KG1 (cell line): ENCODE measurements at places on chromosomes 11 and 22.

- DNase-seq: no peak
Observed at GRCh38 chr11:79321263-79321662, 119.6 kb downstream of the TENM4 start.

DNA sequence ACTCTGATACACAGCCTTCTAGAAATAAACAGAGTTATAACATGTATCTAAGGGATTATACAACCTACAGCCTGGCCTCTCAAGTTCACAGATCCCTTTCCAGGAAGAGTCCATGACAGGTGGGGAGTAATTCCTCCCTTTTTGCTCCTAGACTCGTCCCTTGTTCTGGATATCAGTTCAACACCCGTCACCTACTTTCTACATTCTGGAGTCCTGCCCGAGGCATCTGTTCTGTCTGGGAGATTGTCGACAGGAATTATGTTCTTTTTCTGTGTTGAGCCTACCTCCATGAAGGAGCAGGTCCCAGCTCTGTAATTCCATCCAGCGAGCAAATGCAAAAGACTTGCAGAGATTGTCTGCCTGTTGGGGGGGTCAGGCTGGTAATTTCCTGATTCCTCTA, 224.6 kb upstream of the NTM start:
- no peak for DNase-seq

- no peak for DNase-seq
Observed at GRCh38 chr11:79610678-79611077, 169.8 kb upstream of the TENM4 start.

DNA sequence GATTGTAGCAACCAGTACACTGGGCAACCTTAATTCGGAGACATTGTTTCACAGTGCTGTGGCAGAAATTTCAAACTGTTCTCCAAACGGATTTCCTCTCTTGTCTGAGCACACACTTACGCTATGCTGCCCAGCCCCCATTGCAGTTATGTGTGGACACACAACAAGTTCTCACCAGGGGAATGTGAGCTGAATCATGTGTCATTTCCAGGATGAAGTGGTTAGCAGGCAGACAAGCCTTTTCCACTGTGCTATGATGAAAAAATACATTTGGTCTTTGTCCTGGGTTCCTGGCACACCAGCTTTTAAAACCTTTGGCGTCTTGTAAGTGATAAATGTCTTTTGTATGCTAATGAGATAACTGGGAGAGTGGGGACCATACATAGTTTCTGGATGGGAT, 46.9 kb upstream of the SYT9 start:
- no peak for DNase-seq

GRCh38 chr11:125516245-125516644, 20.2 kb upstream of the FEZ1 start:
- DNase-seq: no peak

DNA sequence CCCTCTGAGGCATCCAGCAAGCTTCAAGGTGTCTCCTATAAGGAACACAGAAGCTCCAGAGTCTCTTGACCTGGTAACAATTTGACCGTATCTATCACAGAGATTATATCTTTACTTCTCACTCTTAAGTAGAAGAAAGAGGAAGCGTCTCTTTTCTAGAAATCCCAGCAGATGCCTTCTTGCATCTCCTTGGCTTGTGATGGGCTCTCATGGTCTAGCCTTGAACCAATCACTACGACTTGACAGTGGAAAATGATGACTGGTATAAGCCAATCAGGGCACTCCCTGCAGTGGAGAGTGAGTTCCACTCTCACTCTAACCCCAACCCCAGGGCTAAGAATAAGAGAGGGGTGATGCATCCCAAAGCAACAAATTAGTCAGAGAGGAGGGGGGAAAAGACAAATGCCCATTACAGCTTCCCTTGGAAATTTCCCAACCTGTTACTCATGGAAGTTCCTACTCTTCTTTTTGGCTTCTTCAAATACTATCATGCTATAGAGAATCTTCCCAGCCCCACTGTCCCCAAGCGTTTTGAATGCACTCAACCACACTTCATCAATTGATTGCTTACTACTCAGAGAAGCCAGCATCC, 293.5 kb downstream of the MN1 start:
- no peak for DNase-seq

- no peak for DNase-seq
Observed at GRCh38 chr22:50101870-50102565, 12.2 kb downstream of the MOV10L1 start.

- DNase-seq: no peak
Observed at GRCh38 chr11:124877910-124878758, 12.9 kb downstream of the ROBO3 start.

DNA sequence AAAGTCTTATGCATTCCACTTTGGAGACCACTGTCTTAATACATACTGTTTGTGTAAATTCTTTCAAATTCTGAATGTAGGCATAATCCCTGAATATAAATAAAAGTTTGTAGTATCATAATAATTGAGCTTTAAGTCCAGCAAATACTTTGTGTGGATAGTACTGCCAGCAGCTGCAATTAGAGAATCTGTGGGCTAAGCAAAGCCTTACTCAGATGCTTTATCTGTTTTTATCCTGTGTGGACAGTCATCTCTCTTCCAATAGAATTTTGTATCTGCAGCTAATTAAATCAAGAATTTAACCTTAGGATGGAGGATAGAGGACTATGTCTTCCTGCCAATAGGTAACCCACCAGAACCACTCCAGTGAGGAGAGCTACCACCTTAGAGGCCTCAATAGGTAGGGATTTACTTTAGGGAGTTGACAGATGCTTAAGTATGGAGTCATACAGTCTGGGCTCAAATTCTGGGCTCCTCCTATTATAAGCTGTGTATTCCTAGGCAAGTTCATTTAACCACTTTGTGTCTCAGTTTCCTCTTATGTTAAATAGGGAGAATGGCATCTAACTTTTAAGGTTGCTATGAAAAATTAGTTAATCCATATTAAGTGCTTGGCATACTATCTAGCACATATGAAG, 71.1 kb downstream of the STIM1 start:
- DNase-seq: no peak

GRCh38 chr11:19366992-19367709, 126.4 kb upstream of the E2F8 start:
- no peak for DNase-seq

DNA sequence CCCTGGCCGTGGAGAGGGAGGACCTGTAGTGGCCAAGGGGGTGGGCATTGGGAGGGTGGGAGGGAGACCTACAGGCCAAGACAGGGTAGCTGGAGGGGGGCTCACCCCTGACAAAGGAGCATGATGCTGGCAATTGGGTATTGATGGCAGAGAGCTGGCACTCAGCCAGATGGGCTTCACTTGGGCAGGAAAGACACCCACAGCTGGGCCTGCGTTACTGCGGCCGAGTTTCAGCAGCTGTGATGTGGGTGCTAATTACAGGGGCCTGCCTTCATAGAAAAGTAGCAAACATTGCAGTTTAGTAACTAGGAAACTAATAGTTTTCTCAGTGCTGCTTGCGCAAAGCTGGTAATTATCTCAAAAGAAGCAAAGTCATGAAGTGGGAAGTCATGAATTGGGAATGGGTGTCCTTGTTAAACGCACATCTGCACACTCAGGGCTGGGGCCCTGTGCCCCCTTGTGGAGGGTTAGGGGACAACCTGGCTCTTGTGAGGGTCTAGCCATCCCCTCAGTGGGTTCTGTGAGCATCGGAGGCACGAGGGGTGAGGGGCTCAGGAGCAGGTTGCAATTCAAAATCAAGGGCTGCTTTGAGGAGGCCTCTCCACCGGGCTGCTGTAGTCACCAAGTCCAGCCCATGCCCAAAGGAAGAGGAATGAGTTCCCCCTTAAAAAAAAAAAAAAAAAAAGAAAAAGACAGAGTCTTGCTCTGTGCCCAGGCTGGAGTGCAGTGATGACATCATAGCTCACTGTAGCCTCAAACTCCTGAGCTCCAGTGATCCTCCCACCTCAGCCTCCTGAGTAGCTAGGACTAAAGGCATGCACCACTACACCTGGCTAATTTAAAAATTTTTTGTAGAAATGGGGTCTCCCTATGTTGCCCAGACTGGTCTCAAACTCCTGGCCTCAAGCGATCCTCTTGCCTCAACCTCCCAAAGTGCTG, 24.4 kb upstream of the TXNRD2 start:
- DNase-seq: no peak

DNA sequence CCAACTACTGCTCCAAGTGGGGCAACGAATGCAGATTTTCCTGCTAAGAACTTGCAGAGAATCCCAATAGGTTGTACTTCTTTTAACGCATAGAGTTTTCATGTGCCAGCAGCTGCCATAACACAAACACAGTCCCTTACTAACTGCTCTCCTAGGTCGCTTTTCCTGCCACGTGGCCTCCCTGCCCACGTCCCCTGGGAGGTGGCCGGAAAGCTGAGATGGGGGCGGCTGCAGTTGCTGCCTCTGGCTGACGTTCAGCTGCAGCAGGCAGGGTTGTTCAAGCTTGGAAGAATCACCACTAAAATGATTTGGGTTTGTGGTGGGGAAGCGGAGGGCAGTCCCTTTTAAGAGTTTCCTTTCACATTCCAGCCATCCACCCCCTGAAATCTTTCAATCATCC, 39.3 kb downstream of the ZNF202 start:
- DNase-seq: no peak

DNA sequence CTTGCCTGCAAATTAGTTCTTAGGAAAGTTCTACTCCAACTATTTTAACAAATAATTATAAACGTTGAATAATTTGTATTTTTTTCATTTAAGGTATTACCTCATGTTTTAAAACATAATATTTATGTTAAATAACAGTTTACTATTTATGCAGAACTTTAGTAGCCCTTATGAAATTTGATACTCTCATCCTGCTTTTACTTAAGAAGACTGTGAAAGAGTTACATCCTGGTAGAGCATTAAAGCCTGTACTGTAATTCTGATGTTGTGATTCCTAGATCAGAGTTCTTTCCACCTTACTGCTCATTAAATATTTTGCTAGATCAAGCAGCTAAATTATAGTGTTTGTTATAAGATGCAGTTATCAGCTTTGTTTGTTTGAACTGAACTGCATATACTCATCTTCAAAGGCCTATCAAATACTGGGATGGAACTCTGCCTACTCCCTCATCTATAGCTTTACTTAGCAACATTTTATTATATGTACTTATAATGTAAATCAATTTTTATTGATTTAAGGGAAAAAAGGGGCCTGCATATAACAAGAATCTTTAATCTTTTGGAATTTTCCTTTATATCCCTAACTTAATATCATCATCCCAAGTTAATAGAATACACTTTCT, 304.2 kb downstream of the DYNC2H1 start:
- DNase-seq: no peak

DNA sequence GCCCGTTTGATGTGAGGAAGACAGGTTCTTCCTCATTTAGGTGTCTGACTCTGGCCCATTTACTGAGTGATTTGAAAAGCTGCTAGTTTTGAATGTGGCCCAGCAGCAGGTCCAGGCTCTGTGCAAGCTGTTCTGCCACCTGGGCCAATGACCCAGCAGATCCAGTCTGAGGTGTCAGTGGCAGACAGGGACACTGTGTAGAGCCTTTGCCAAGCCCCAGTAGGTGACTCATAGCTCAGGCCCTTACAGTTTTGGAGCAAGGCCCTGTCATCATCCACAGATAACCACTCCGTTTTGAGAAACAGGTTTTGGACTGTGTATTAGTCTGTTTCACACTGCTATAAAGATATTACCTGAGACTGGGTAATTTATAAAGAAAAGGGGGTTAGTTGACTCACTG, 23.9 kb downstream of the TSPAN32 start:
- no peak for DNase-seq

- DNase-seq: no peak
Observed at GRCh38 chr22:17705951-17706900, 67.7 kb downstream of the BCL2L13 start.

GRCh38 chr11:1358286-1358685, 31.4 kb upstream of the BRSK2 start:
- DNase-seq: no peak

- no peak for DNase-seq
Observed at GRCh38 chr11:77672264-77672663, 34.7 kb upstream of the CLNS1A start.
